ENCODE measurements at places on chromosomes 13 and 19.

DNA sequence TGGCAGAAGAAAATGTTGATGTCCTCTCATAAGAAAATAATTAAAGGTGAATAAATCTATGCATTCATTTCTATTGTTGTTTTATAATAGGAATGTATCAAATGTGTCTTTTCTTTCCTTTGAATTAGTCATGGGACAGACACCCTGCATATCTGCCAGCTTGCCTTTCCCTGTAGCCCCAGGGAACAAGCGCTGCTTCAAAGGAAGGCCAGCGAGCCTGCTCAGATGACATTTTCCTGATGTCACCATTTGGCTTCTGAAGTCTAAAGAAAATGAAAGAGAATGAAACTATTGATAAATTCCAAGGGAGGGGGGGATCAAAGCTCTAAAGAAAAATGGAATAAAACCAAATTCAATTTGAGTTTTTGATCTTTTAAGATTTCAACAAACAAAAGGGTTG lies 574.8 kb downstream of the IRS2 start:
- DNase-seq, result no peak

DNA sequence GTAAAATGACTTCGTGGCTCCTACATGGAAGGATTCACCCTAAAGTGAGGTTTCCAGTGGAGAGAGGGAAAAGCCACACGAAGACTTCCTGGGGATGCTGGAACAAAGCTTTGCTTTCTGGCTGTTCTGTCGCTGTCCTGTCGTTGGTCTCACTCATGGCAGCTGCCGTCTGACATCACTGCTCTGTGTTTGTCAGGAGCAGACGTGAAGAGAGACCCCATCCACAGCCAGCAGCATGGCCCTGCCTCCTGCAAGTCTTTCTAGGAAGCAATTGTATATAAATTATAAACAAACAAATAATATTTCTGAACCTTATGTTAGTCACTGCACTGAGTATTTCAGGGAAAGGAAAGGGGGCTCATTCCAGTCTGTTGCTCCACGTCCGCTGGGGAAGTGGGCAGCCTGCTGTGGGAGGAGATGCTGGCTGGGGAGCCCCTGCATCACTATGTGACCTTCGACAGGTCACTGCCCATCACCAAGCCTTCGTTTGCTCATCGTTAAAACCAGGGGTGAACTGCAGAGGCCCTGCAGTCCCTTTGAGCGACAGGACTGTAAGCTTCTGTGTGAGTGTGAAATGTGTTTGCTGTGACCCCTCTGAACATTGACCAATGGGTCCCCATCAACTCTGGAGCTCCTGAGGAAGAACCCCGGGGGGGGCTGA lies 151.0 kb downstream of the DCT start:
- no peak for DNase-seq

- no peak for DNase-seq
Measured at GRCh38 chr19:45976178-45976577, 2.5 kb upstream of the NOVA2 start.

DNA sequence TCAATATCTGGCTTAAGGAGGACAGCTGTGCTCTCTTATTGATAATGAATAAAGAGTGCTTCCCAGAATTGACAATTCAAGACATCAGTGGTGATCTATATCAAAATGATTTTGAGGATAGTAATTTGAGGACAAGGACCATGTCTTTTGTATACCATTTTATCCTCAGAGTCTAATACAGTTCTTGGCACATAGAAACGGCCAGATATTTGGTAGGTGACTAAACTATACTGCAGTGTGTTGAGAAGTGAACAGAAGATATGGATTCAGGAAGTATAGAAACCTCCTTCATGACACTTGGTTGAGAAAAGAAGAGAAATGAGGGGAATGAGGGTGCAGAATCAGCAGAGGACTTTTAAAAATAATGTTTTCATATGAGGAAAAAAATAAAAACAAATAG lies 16.1 kb upstream of the LMO7 start:
- no peak for DNase-seq

GRCh38 chr19:18763674-18764590 lies 27.2 kb downstream of the COMP start:
- peak; percentile 62 for DNase-seq
